ENCODE measurements at places on chromosomes 2 and 18. TPM values are rescaled to one million over a fixed set of nuclear protein-coding genes. Genes with fewer than 3 reads are reported as not detected.
A peak's percentile ranks its signal among the peaks of the same experiment; 100 is the strongest.

Gene UGT1A9
- 3.5 TPM for total RNA-seq

Gene AGFG1
- 126 TPM for total RNA-seq

Gene SLC5A7
- total RNA-seq = not detected

Gene DRC1
- not detected for total RNA-seq

Gene PPM1G
- total RNA-seq = 121 TPM

GRCh38 chr2:31202041-31202440 lies 15.3 kb downstream of the CAPN14 start:
- no peak overlapping the region for H3K27ac ChIP-seq
- H3K36me3 ChIP-seq = no peaks in the 10 kb centered on the region
- DNase-seq = no peak
- peaks cover 76% of the 10 kb centered on the region for H3K27me3 ChIP-seq
- no peaks in the 10 kb centered on the region for H3K4me1 ChIP-seq

- no peaks in the 10 kb centered on the region for H3K27me3 ChIP-seq
- peaks cover 9% of the 10 kb centered on the region for H3K4me1 ChIP-seq
- no peak overlapping the region for H3K4me3 ChIP-seq
Observed at GRCh38 chr18:10085416-10085815, 171.6 kb downstream of the VAPA start.

GRCh38 chr18:48033790-48034650 lies 103.6 kb upstream of the SMAD2 start:
- H3K4me3 ChIP-seq = no peak overlapping the region
- no peak overlapping the region for H3K27ac ChIP-seq
- no peaks in the 10 kb centered on the region for H3K4me1 ChIP-seq
- no peaks in the 10 kb centered on the region for H3K36me3 ChIP-seq
- peaks cover 40% of the 10 kb centered on the region for H3K27me3 ChIP-seq
- DNase-seq = no peak

DNA sequence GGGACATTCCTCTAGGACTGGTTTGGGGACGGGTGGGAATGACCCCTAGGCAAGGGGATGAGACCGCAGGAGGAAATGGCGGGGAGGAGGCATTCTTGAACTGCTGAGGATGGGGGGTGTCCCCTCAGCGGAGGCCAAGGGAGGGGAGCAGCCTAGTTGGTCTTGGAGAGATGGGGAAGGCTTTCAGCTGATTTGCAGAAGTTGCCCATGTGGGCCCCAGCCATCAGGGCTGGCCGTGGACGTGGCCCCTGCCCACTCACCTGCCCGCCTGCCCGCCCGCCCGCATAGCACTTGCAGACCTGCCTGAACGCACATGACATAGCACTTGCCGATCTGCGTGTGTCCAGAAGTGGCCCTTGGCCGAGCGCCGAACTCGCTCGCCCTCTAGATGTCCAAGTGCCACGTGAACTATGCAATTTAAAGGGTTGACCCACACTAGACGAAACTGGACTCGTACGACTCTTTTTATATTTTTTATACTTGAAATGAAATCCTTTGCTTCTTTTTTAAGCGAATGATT lies 4.9 kb downstream of the INHBB start:
- H3K4me1 ChIP-seq = no peaks in the 10 kb centered on the region
- H3K4me3 ChIP-seq = no peak overlapping the region
- H3K27me3 ChIP-seq = peaks cover 69% of the 10 kb centered on the region
- H3K36me3 ChIP-seq = peaks cover 9% of the 10 kb centered on the region
- H3K27ac ChIP-seq = no peak overlapping the region

DNA sequence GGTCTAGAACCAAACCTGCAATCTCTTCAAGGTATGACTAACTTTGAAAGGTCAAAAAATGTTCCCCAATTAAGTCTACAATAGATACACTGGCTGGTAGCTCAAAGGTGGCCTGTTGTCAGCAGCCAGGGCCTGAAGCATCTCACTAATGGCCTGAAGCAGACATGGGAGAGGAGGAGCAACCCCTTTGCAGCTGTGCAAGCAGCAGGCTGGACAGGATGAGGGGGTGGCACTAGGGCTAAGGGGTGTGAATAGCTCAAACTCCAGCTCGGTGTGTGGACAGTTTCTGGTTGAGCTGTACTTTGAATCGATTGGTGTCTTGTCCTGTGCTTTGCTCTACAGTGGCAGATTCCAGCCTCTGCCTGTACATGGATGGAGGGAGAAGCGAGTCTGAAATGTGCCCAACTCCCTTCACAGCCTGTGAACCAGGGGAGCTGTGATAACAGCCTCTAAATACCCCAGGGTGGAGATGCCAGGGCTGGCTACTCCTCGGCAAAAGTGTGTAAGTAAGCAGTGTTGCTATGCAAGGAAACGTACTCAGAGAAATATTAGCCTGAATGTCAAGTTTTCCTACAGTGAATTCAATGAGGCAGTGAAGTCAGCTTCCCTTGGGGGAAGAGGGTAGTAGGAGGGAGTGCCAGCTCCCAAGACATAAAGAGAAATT lies 34.7 kb upstream of the DTNB start:
- peaks cover 32% of the 10 kb centered on the region for H3K4me1 ChIP-seq
- no peak overlapping the region for H3K4me3 ChIP-seq
- H3K27ac ChIP-seq = no peak overlapping the region
- no peak for DNase-seq

GRCh38 chr2:28653892-28654662 lies 97.6 kb upstream of the PPP1CB start:
- H3K4me1 ChIP-seq = peaks cover 76% of the 10 kb centered on the region
- no peaks in the 10 kb centered on the region for H3K27me3 ChIP-seq
- H3K4me3 ChIP-seq = no peak overlapping the region
- DNase-seq = no peak
- H3K27ac ChIP-seq = no peak overlapping the region

- no peak overlapping the region for H3K27ac ChIP-seq
- no peaks in the 10 kb centered on the region for H3K36me3 ChIP-seq
- no peaks in the 10 kb centered on the region for H3K27me3 ChIP-seq
- no peak overlapping the region for H3K4me3 ChIP-seq
Observed at GRCh38 chr2:4628998-4629501, 925.7 kb downstream of the DCDC2C start.

DNA sequence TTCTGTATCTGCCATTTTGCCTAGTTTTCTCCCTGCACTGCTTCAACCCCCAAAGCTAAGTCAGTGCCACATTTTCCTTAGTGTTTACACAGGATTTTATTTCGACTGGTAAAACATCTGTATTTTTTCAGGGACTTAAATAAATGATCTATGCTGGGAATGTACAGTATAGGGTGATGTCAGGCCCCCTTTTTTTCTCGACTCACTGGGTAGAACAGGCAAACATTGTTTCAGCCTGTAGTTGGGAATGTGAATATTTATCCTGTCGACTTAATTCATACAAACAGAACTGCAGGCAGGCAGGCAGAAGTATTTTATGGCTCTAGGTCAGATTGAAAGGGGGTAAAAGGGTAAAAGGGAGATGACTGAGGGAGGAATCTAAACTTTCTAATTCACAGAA lies 123.5 kb upstream of the ZFP36L2 start:
- H3K4me1 ChIP-seq = peaks cover 21% of the 10 kb centered on the region
- no peak overlapping the region for H3K27ac ChIP-seq
- H3K36me3 ChIP-seq = no peaks in the 10 kb centered on the region
- H3K4me3 ChIP-seq = no peak overlapping the region

GRCh38 chr2:214836568-214836967 lies 27.1 kb upstream of the BARD1 start:
- DNase-seq = no peak
- H3K4me3 ChIP-seq = no peak overlapping the region
- H3K27ac ChIP-seq = no peak overlapping the region
- no peaks in the 10 kb centered on the region for H3K36me3 ChIP-seq
- no peaks in the 10 kb centered on the region for H3K27me3 ChIP-seq
- H3K4me1 ChIP-seq = no peaks in the 10 kb centered on the region

DNA sequence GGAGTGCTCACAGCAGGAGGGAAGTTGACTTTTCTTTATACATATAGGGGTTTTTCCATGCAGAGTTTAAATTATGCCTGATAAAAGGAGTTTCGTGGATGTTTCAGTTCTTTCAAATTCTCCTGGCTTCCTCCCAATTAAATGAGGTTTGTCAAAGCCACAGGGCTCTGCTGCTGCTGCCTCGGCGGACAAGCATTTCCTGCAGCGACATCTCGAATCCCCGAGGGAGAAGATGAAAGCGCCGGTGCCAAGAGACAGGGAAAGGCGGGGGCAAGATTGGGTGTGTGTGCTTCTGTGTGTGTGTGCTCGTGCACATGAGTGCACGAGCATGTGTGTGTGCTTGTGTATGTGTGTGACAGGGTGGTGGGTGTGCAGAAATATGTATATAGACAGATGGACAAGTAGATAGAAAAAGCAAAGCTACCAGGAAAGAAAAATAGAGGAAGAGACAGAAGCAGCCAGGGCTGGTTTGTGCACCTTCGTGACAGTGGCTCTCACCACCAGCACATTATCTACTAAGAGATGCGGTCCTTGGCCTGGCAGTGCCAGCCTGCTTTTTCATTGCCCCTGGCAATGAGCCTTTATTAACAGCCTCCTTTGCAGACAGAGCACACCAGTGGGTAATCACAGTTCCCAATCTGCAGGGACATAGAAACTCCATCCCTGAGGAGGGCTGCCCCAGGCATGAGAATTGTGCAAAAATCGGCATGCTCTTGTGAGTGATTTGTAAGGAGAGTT lies 76.2 kb downstream of the CDK15 start:
- no peak overlapping the region for H3K27ac ChIP-seq
- H3K4me3 ChIP-seq = no peak overlapping the region
- peaks cover 40% of the 10 kb centered on the region for H3K4me1 ChIP-seq
- peaks cover 4% of the 10 kb centered on the region for H3K36me3 ChIP-seq
- peaks cover 73% of the 10 kb centered on the region for H3K27me3 ChIP-seq

DNA sequence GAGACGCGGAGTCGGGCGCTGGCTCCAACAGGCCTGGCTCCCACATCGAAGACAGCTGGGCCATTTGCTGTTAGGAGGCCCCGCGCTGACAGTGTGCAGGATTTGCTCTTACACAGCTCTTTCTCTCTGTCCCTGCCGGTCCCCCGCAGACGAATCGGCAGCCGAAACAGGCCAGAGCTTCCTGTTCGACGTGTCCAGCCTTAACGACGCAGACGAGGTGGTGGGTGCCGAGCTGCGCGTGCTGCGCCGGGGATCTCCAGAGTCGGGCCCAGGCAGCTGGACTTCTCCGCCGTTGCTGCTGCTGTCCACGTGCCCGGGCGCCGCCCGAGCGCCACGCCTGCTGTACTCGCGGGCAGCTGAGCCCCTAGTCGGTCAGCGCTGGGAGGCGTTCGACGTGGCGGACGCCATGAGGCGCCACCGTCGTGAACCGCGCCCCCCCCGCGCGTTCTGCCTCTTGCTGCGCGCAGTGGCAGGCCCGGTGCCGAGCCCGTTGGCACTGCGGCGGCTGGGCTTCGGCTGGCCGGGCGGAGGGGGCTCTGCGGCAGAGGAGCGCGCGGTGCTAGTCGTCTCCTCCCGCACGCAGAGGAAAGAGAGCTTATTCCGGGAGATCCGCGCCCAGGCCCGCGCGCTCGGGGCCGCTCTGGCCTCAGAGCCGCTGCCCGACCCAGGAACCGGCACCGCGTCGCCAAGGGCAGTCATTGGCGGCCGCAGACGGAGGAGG lies 3.5 kb downstream of the GDF7 start:
- peaks cover 31% of the 10 kb centered on the region for H3K27me3 ChIP-seq
- no peaks in the 10 kb centered on the region for H3K36me3 ChIP-seq
- no peak for DNase-seq
- H3K27ac ChIP-seq = no peak overlapping the region

DNA sequence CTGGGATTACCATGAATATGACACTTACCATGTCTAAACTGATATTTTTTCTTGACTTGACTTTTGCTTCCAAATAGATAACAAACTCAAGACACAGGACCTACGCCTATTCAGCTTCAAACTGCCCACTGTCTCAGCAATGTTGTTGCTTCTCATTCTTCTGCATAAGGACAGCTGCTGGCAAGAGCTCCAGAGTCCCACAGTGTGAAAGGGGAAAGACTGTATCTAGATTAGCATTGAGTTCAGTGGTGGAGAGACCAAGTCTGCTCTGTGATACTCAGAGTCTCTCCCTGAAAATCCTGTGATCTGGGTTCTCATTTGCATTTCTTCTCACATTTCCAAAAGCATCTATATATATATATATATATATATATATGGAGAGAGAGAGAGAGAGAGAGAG lies 247.9 kb upstream of the NT5C1B start:
- DNase-seq = no peak
- no peak overlapping the region for H3K27ac ChIP-seq
- peaks cover 13% of the 10 kb centered on the region for H3K4me1 ChIP-seq
- H3K4me3 ChIP-seq = no peak overlapping the region
- H3K36me3 ChIP-seq = no peaks in the 10 kb centered on the region
- no peaks in the 10 kb centered on the region for H3K27me3 ChIP-seq

GRCh38 chr2:153543635-153544071 lies 65.1 kb upstream of the RPRM start:
- no peak for DNase-seq
- no peaks in the 10 kb centered on the region for H3K27me3 ChIP-seq
- peaks cover 31% of the 10 kb centered on the region for H3K4me1 ChIP-seq
- no peak overlapping the region for H3K4me3 ChIP-seq

DNA sequence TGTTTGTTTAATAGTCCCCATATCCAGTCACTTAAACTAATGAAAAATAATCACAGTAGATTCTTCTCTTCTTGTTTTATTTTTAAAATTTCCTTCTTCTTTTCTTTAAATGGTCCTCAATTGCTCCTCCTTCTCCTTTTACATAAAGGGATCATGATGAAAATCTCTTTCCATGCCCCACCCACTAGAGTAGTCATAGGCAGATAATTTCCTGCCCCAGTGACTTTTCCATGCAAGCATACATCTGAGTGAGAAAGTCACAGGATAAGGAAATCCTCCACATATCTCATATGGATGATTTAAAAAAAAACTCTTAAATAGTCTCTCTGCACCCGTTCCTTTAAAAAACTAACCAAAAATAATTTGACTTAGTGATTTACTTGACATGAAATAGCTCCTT lies 552.3 kb upstream of the SETBP1 start:
- no peak for DNase-seq
- H3K4me1 ChIP-seq = peaks cover 34% of the 10 kb centered on the region
- no peaks in the 10 kb centered on the region for H3K27me3 ChIP-seq
- H3K27ac ChIP-seq = no peak overlapping the region

GRCh38 chr2:8893474-8893873 lies 56.1 kb upstream of the KIDINS220 start:
- no peaks in the 10 kb centered on the region for H3K27me3 ChIP-seq
- no peak overlapping the region for H3K27ac ChIP-seq
- peaks cover 7% of the 10 kb centered on the region for H3K4me1 ChIP-seq
- H3K36me3 ChIP-seq = no peaks in the 10 kb centered on the region

- peak overlapping the region; percentile 95 for H3K27ac ChIP-seq
- peak; percentile 42 for DNase-seq
- H3K27me3 ChIP-seq = no peaks in the 10 kb centered on the region
- peaks cover 30% of the 10 kb centered on the region for H3K36me3 ChIP-seq
- peak overlapping the region; percentile 86 for H3K4me3 ChIP-seq
Observed at GRCh38 chr2:135742325-135742757, 686 bp downstream of the UBXN4 start.

DNA sequence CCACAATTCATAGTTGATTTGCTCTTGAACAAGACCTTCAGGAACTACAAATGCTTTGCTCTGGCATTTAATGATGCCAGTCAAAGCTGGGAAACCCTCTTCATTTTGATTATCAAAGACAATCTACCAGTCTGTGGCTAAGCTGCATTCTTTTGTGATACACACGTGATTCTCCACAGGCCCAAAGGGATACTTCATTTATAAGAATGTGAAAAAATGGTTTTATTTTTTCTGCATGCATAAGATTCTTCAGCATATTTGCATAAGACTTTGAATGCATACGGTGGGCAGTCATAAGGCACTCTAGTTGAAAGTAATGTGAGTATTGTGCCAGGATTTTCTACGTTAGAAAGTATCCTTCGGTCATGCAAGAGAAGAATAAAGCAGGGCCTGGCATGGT lies 33.0 kb upstream of the ARL5A start:
- H3K27ac ChIP-seq = no peak overlapping the region
- peaks cover 11% of the 10 kb centered on the region for H3K27me3 ChIP-seq
- no peaks in the 10 kb centered on the region for H3K4me1 ChIP-seq
- H3K4me3 ChIP-seq = no peak overlapping the region
